ENCODE measurements at places on chromosomes 3 and 15.

DNA sequence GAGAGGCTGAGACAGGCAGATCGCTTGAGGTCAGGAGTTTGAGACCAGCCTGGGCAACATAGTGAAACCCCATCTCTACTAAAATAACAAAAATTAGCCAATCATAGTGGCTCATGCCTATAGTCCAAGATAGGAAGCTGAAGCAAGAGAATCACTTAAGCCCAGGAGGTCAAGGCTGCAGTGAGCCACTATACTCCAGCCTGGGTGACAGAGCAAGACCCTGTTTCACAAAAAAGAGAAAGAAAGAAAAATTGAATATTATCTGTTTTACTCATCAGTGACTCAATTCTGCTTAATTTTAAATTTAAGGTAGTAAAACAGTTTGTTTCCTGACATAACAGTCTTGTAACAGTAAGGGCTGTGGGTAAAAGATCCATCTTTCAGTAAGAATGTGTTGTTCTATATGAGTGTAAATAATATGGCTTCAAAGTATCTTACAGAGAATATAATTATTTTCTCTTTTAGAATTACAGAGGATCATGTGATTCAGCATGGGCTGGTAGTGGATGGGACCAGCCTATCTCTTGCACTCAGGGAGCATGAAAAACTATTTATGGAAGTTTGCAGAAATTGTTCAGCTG, 85.8 kb downstream of the ATP11B start:
- no peak for DNase-seq

GRCh38 chr15:49875392-49875791, 243.6 kb downstream of the ATP8B4 start:
- no peak for DNase-seq

GRCh38 chr15:64225804-64226203, 63.0 kb upstream of the PPIB start:
- no peak for DNase-seq

GRCh38 chr15:22263738-22264137, 183.4 kb downstream of the OR4M2 start:
- no peak for DNase-seq

- DNase-seq = no peak
Observed at GRCh38 chr3:53545310-53545995, 51.0 kb downstream of the CACNA1D start.

- DNase-seq = no peak
Observed at GRCh38 chr3:104460477-104461406, 906.0 kb upstream of the ALCAM start.

GRCh38 chr3:183563536-183563874, 8.0 kb upstream of the KLHL6 start:
- DNase-seq = no peak

- no peak for DNase-seq
Observed at GRCh38 chr15:40467261-40467615, 3.5 kb upstream of the CHST14 start.

DNA sequence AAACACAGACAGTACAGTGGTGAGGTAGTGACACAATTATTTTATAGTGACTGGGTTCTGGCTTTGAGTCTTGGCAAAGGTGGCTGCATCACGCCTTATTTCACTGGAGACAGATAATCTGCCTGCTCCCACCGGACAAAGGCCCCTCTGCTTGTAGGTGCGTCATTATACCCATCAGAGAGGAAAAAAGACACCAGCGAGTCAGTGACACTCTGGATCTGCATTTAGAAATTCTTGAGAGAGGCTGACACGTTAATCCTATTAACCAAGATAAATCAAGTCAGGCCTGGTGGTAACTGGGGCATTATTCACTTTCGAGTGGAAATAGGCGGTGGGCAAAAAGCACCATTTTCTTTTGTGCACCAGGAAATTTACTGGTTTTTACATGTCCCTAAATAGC, 76.2 kb downstream of the NR2F2 start:
- no peak for DNase-seq

DNA sequence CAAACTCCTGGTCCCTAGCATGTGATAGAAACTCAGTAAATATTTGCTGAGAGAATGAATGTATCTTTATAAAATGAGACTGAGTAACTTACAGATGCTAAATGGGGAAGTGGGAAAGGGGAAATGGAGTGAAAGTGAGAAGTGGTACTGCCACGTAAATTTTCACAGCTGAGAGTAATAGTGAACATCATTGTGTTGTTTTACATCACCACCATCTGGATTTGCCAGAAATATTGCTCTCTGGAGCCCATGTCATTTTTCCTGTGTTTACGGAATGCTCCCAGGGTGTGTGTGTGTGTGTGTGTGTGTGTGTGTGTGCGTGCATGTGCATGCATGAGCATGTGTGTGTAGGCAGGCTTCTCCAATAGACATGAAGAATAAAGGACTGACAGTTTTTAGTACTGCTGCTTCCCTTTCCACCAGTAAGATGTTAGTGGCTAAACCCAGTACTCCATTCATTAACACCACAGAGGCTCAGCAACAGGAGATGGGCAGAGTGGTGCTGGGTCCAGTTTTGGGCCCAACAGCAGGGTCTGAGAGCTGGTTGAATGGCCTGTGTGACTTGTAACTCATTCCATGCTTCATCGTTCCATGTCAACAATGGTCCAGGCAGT, 57.3 kb downstream of the DIPK2A start:
- no peak for DNase-seq

GRCh38 chr3:141632779-141633374, 105.2 kb upstream of the RNF7 start:
- no peak for DNase-seq

- no peak for DNase-seq
Observed at GRCh38 chr15:33623010-33623409, 312.2 kb downstream of the RYR3 start.

GRCh38 chr3:44434834-44435510, 42.5 kb downstream of the ZNF445 start:
- DNase-seq = no peak

DNA sequence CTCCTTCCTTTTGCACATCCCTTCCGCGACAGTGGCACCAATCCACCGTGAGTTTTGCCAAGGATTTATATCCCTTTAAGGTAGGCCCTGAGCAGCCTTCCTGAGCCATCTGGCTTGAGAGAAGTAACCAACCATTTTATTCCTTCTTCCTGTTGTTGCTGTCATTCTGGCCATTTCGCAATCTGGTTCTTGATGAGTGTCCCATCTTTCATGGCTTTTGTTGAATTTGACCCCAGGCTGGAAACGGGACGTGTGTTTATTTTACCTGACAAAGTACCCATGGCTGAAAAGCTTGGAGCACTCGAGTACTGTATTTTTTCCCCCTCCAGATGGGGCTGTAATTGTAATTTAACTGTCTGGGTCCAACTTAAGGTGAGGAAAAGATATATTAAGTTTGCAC, 173.4 kb downstream of the WNT5A start:
- no peak for DNase-seq

- DNase-seq = no peak
Observed at GRCh38 chr3:22371036-22371435, 620.0 kb upstream of the ZNF385D start.

GRCh38 chr3:130084436-130084980, 2.9 kb downstream of the ALG1L2 start:
- DNase-seq = no peak

DNA sequence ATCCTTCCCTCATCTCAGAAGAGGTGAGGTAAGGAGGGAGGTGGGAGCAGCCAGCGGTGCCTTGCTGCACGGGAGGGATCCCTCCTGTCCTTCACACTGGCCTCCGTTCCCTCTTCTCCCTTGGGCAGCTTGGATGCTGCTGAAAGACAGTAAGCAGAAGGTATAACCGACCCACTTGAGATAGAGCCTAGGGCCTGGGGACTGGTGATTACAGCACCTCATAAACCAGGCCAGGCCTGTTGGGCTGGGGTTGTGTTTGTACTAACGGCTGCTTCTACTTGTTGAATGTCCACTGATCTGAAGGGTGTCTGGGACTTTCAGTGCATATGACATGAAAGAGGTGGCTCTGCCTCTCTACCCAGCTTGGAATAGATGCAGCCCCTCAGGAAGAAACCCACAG, 25.0 kb downstream of the SEMA6D start:
- no peak for DNase-seq

DNA sequence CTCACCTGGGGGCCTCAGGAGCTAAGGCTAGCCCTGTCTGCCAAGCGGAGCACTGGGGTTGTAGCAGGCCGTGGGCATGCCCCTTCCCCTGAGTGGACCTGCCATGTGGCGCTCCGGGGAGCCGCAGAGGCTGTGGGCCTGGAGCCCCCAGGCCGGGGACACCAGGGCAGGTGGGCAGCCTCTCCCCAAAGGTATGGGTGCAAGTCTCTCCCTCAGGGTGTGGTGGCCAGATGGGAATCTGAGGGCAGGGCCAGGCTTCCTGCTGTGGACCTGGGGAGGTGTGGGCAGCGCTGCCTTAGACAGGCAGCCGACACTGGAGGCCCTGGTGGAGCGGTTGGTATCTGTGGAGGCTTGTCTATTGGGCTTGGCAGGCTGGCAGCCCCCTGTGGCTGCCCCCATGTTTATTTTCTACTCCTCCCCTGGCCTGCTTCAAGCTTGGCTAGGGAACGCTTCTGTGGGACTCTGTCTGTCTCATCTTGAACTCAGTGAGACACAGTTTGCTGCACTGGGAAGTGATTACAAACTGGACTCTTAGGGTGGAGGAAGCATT, 5.9 kb downstream of the ACVR2B start:
- no peak for DNase-seq

DNA sequence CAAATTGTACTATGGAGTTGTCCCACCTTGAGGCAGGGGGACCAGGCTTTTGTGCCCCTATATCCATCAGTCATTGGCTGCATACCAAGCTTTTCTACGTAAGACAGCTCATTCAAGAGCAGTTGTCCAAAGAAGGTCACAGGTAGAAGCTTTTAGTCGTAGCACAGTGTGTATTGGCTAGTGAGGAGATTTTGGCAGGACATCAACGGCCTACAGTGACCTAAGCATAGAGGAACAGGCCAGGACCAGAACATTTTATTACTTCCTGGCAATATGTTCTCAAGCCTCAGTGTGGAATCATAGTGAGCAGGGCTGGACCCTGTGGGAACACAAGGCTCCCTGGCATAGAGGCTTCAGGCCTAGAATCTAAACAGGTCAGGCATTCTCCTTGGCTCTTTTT, 105.4 kb upstream of the ANKRD28 start:
- DNase-seq = no peak

DNA sequence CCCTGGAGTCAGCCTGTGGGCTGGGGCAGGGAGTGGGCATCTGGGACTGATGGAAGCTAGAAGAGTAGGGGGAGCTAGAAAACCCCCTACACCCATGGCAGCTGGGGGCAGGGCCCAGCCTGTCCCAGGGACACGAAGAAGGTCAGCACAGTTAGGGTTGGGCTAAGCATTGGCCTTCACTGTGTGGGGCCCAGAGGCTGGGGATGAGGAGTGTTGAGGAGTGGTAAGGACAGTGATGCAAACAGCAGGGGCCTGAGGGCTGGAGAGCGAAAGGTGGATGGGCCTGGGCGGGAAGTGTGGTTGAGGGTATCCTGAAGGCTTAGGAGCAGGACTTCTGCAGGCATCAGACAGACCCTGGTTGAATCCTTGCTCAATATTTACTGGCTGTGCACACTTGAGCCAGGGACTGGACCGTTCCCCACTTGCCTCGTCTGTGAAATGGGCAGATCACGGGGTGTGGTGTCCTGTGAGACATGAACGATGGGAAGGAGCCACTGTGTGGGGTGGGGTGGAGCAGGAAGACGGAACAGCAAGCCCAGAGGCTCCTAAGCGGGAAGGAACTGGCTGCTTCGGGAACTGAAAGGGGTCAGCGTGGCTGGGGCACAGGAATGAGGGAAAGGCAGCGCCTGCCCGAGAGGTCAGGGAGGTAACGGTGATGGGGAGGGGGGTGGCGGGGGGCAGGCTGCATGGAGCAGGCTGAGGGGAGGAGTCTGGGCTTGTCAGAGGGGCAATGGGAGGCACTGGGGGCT, 7.3 kb downstream of the PRKCD start:
- DNase-seq = no peak

GRCh38 chr3:152724270-152724669, 110.7 kb upstream of the P2RY1 start:
- no peak for DNase-seq

DNA sequence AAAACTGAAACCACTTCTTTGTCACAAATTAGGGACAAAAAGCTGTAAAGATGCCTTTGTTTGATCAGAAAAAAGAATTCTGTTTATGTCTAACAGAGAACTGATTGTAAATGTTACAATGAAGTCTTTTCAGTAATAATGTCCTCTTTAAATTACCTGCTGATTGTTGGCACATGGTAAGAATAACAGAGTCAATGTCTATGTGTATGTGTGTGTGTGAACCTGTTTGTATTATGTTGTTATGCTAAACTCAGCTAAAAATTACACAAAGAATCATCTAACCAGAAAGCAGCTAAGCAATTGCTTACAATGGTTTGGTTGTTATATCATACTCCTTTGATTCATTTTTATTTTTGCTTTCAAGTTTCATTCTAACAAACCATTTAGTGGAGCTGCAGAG, 159.1 kb upstream of the PDZRN3 start:
- no peak for DNase-seq

DNA sequence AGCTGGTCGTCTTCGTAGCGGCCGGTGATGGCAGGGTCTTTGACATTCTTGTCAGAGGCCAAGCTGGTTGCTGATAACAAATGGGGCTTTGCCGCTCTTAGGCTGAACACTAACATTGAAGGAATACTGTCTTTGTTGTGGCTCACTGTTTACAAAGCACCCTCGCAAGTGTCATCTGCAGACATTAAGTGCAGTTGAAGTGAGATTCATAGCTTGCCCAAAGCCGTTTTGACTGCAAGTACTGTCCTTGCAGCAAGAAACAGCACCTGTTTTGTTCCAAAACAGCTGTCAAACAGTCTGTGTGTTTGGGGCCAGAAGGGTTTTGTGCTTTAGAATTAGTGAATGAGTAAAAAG, 568 bp downstream of the SENP2 start:
- no peak for DNase-seq

GRCh38 chr15:99058421-99058870, 46.4 kb upstream of the SYNM start:
- DNase-seq = no peak

GRCh38 chr3:102114264-102114979, 265.1 kb downstream of the NFKBIZ start:
- peak; percentile 16 for DNase-seq

DNA sequence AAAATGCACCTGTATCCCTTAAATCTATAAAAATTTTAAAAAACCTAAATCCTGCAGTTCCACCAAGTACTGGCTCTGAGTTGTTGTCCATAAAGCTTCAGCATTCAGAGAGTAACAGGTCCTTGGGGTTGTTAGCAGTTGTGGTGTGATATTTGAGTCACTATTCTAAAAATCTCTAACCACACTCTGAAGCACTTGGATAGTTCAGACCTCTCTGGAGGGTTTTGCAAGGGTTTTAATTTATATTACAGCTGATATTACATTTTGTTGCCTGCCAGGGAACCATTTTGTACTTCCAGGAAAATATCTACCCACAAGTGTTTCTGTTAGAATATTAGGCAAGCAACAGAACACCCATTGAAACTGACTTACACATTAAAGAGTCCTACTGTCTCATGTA, 255.6 kb downstream of the TBL1XR1 start:
- DNase-seq = no peak

- no peak for DNase-seq
Observed at GRCh38 chr15:58163985-58164384, 25.8 kb downstream of the AQP9 start.

- no peak for DNase-seq
Observed at GRCh38 chr15:89672221-89673164, 6.7 kb downstream of the PLIN1 start.

- DNase-seq = no peak
Observed at GRCh38 chr15:96849271-96849900, 518.9 kb downstream of the NR2F2 start.

Data from activated CD4-positive, CD25-positive, alpha-beta regulatory T cell treated with anti-CD3 and anti-CD28 coated beads, Interleukin-2, amount 50 U/mL, for 16 hours (primary cell).